Omental fat pad (tissue), 4 donors: ENCODE measurements at places on chromosomes 13 and 19. TPM values are rescaled to one million over a fixed set of nuclear protein-coding genes. Genes with fewer than 3 reads are reported as not detected.

The C1QTNF9 gene
- 0.48 TPM for total RNA-seq

The GARIN5A gene
- total RNA-seq: not detected

The PINLYP gene
- 6.7 TPM for total RNA-seq

The OVOL3 gene
- not detected for total RNA-seq

The CABP5 gene
- not detected for total RNA-seq

The SELENOW gene
- 273 TPM for total RNA-seq

The MEDAG gene
- total RNA-seq: 601 TPM

The U2AF1L4 gene
- 23.7 TPM for total RNA-seq

The CBARP gene
- total RNA-seq: 2.2 TPM

The TMC4 gene
- 1.2 TPM for total RNA-seq

The ERICH6B gene
- not detected for total RNA-seq

The EFNA2 gene
- total RNA-seq: not detected

The LGALS4 gene
- total RNA-seq: not detected

The WASF3 gene
- 50.8 TPM for total RNA-seq

The PCSK4 gene
- 1.9 TPM for total RNA-seq

The RBM26 gene
- total RNA-seq: 23.6 TPM

The OR7C1 gene
- total RNA-seq: not detected

The RFPL4A gene
- not detected for total RNA-seq

The LRRC8E gene
- total RNA-seq: 6.5 TPM

The TCF3 gene
- 24.2 TPM for total RNA-seq
